ENCODE measurements at places on chromosomes 12 and 14.

DNA sequence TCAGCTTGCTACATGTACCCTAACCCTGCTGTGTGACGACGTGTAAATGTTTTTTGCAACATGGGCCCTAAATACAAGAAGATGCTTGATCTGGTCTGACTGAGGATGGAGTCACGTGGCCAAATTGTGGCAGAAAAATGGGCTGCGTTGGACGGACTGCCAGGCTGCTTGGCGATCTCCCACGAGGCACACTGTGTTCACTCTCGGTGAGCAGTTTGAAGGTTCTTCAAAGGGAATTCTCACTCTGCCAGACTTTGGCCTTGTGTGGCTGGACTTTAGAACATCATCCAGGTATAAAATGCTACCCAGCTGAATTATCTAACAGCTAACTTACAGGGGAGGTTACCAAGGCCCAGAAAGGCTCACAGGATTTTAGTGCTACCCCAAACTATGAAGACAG lies 85.1 kb downstream of the KDM2B start:
- no peak for DNase-seq

DNA sequence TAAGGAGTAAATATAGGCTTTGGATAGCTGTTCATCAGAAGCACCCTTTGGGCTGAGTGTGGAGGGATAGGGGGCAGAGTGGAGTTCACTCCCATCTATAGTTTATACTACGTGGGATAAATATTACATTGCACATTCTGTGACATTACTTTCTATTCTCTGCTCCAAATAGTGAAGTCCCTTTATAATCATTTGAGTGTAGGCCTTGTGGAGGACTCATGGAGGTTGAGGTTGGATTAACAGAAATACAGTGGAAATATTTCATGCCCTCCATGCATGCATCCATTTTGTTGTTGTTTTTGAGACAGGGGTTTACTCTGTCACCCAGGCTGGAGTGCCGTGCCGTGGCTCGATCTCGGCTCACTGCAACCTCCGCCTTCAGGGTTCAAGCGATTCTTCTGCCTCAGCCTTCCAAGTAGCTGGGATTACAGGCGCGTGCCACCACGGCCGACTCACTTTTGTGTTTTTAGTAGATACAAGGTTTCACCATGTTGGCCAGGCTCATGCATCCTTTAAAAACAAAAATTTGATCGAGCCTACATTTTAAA lies 1.4 kb downstream of the CHPT1 start:
- DNase-seq, result no peak

DNA sequence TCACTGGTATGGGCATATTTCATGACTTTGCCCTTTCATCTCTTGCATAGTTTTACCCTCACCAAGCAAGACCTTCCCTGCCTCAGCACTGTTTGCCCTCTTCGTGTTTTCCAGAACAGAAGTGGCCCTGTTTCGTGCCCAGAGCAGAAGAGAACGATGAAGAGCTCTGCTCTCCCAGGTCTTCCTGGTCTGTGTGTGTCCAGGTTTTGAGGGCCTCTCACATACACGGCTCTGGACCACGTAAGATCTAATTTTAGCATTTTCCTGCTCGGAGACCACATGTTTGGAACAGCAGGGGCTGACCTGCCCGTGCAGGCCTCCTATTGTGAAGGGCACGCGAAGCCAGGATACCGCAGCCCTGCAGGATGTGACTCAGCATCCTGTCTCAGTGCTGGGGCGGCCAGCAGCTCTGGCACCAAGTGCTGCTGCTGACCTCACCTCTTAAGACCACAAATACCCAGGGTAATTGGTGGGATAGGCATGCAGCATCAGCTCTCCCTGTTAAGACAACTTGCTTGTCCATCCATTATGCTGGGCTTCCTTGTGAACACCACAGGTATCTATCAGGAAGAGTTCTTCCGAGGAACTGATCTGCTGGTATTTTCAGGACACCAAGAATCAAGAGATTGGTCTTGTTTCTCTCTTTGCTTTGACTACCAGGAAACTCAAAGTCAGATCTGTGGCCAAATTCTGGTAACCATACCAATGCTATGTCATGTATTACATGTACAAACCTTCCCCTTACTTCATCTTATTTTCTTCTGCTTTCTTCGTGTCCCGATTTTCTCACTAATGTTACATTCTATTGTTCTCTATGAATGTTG lies 19.0 kb downstream of the SSH1 start:
- peak; percentile 55 for DNase-seq

GRCh38 chr12:89225401-89225800 lies 126.9 kb downstream of the DUSP6 start:
- peak; percentile 85 for DNase-seq
